ENCODE measurements at places on chromosomes 1 and 21.

- no peak for DNase-seq
These were observed 69.1 kb upstream of the STUM start for GRCh38 chr1:226479474-226479873.

- DNase-seq: no peak
These were observed 41.4 kb downstream of the RABGAP1L start for GRCh38 chr1:174200746-174201145.

- DNase-seq: no peak
These were observed 42.8 kb downstream of the DISP3 start for GRCh38 chr1:11521582-11522399.

GRCh38 chr1:169390303-169390702, 22.3 kb downstream of the BLZF1 start:
- no peak for DNase-seq

DNA sequence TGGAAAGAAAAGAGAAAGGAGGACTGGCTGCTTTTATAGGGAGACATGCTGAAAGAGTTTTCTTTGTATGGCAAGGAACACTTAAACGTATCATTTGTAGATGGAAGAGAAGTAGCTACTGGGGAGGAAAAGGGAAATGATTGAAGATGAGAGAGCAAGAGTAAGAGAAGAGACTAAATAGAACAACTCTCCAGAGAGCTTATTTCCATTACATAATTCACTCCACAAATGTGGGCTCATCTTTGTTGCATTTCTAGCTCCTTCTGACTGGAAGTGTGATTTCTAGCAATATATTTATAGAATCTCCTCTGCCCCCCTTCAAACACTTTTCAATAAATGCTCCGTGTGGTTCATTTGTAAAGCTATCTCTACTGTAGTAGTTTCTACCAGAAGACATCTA, 71.0 kb downstream of the ST6GALNAC5 start:
- DNase-seq: no peak

DNA sequence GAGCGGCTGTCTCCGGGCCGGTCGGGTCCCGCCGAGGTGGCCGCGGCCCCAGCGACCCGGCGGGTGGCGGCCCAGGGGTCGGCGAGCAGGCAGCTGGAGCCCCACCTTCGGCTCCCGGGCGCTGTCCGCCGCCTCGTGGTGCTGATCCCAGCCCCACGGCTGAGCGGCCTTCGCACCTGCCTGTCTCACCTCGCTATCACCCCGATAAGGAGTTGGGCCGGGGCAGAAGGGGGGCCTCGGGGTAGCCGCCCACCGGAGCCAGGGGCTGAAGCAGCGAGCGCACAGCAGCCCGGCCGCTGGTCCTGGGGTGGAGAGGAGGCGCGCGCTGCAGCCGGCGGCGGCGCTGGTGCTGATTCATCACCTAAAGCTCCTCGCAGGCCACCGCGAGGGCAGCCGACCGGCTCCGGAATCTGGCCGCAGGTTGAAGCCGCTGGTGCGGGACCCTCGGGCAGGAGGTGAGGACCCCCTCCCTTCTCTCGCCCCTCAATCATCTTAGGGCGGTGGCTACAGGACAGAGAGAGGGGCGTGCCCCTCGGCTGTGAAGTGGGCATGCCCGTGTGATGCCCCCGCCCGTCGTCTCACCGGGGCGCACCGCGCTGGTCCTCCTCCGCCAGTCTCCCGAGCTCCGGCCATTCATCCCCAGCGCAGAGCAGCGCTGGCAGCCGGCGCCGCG, 575 bp downstream of the TRIM67 start:
- DNase-seq: no peak

DNA sequence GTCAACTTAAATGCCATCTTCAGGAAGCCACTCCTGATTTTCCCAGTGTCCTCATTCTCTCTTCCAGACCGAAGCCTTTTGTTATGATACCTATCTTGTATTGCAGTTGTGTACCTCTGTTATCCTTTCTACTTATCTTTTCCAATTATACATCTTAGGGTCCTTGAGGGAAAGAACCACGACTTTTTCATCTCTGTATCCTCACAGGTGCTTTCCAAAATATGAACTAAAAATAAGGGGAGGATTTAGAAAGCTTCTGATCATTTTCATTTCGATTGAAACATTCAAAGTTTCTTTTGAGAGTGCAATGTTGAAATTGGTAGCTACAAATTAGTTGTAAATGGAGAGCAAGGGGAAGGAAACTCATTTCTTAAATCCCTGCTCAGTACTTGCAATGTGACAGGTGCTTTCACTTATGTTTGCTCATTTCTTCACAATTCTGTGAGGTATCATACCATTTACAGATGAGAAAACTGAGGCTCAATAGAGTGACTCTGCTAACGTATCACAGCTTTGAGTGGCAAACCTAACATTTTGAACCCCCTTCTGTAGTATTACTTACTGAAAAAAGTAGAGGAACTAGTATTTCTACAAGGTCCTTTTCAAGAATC, 24.2 kb downstream of the SLC19A2 start:
- DNase-seq: no peak

DNA sequence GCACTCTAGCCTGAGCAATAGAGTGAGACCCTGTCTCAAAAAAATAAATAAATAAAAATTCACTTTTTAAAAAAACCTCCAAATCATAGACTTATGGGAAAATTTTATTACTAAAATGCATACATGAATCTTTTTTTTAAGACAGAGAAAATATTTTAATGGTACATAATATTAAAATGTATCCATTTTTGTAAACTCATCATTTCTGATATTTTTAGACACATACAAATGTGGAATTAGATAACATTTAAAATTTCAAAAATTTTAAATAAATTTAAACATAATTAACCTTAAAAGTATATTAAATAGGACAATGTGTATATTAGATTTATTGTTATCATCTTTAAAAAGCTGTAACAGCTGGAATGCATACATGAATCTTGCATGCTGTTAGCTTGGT, 33.9 kb downstream of the SMAP2 start:
- no peak for DNase-seq
